ENCODE measurements at places on chromosomes 6 and 20.

DNA sequence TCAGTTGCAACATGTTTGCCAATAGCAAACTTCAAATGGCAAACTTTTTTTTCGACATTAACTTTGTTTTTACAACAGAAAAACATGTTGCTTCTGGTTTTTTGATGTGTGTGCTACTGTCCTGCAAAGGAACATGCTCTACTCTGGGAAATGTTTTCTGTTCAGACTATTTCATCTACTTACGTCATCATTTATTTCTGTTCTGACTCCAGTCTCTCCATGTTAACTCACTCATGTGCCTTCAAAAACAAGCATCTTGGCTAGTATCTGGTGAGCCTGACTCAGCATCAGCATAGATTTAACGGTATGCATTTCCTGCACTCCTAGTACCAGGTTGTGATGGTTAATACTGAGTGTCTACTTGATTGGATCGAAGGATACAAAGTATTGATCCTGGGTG is 36.1 kb upstream of the MAP7 start:
- DNase-seq: no peak
- no peaks in the 10 kb centered on the region for H3K27me3 ChIP-seq
- peaks cover 5% of the 10 kb centered on the region for H3K4me1 ChIP-seq

DNA sequence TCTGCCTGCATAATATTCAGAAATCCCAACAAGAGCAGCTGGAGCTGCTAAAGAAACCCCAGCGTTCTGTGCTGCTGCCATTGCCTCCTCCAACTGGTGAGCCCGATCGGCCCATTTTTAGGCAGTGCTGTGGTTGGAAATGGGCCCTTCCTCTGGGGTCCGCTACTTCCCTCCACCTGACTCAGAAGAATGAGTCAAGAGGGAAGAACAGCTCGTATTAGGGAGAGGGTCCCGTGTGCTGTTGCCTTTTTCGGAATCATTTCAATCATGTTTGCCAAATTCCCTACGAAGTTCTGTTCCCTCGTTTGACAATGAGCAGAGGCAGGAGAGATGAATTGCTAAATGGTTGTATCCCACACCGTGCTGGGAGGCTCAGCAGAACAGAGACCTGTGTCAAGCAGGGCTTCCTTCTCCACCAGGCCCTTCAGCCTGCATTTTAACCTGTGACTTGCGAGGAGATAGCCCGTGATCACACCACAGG is 38.4 kb downstream of the THBS2 start:
- no peaks in the 10 kb centered on the region for H3K36me3 ChIP-seq
- no peak for DNase-seq
- no peak overlapping the region for H3K4me3 ChIP-seq
- H3K27me3 ChIP-seq: no peaks in the 10 kb centered on the region

GRCh38 chr20:41336711-41337492 is 3.7 kb upstream of the LPIN3 start:
- peaks cover 5% of the 10 kb centered on the region for H3K4me1 ChIP-seq
- H3K27me3 ChIP-seq: no peaks in the 10 kb centered on the region
- DNase-seq: no peak
- no peaks in the 10 kb centered on the region for H3K36me3 ChIP-seq
- H3K27ac ChIP-seq: no peak overlapping the region
- H3K4me3 ChIP-seq: no peak overlapping the region

GRCh38 chr6:24113891-24114290 is 12.1 kb upstream of the NRSN1 start:
- DNase-seq: no peak
- no peaks in the 10 kb centered on the region for H3K27me3 ChIP-seq
- H3K27ac ChIP-seq: no peak overlapping the region
- H3K4me1 ChIP-seq: no peaks in the 10 kb centered on the region
- no peaks in the 10 kb centered on the region for H3K36me3 ChIP-seq

DNA sequence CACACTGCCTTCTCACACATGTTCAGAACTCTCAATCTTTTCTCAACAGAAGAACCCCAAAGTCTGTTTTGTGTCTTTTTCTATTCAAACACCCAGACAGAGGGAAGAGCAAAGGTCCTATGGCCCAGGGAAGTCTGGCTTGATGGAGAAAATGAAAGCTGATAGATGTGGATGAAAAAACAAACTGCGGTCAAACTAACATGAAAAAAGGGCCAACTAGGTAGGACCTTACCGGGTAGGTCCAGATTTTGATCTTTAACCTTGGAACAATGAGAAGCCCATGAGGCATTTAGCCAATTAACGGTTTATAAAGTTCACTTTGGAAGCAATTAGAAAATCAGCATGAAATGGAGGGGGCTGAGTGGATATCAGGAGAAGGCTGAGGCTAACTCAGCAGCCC is 507.7 kb upstream of the SLC35B3 start:
- H3K27ac ChIP-seq: no peak overlapping the region
- no peak for DNase-seq
- H3K36me3 ChIP-seq: no peaks in the 10 kb centered on the region
- H3K27me3 ChIP-seq: no peaks in the 10 kb centered on the region
- H3K4me3 ChIP-seq: no peak overlapping the region
- no peaks in the 10 kb centered on the region for H3K4me1 ChIP-seq

- DNase-seq: no peak
- peaks cover 6% of the 10 kb centered on the region for H3K4me1 ChIP-seq
- H3K36me3 ChIP-seq: no peaks in the 10 kb centered on the region
- no peak overlapping the region for H3K27ac ChIP-seq
These were observed 145.1 kb downstream of the PREX1 start for GRCh38 chr20:48682529-48683363.

DNA sequence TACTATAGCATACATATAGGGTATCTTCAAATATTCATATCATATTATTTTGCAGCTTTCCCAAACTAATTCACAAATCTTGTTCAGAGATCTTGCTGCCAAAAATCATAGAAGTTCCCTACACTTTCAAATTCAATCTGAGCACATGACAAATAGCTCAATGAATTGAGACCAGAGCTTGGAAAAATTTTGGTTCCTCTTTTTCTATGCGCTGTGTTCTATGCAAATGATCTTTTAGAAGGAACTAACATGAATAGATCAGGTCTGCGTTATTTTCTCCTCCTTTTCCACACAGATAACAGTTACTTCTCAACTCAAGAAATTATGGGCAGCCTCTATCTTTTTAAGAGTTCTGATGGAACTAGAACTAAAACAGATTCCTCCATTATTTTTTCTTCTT is 316.3 kb downstream of the ARHGAP18 start:
- H3K27ac ChIP-seq: no peak overlapping the region
- DNase-seq: peak; percentile 79
- H3K4me1 ChIP-seq: peaks cover 15% of the 10 kb centered on the region
- H3K36me3 ChIP-seq: no peaks in the 10 kb centered on the region

GRCh38 chr6:159701413-159701999 is 8.5 kb upstream of the SOD2 start:
- peak; percentile 40 for DNase-seq
- 0 out of 2 replicates have a peak overlapping the region, but pooled peaks have one; percentile 5 for H3K4me3 ChIP-seq
- H3K36me3 ChIP-seq: no peaks in the 10 kb centered on the region
- H3K27me3 ChIP-seq: no peaks in the 10 kb centered on the region

DNA sequence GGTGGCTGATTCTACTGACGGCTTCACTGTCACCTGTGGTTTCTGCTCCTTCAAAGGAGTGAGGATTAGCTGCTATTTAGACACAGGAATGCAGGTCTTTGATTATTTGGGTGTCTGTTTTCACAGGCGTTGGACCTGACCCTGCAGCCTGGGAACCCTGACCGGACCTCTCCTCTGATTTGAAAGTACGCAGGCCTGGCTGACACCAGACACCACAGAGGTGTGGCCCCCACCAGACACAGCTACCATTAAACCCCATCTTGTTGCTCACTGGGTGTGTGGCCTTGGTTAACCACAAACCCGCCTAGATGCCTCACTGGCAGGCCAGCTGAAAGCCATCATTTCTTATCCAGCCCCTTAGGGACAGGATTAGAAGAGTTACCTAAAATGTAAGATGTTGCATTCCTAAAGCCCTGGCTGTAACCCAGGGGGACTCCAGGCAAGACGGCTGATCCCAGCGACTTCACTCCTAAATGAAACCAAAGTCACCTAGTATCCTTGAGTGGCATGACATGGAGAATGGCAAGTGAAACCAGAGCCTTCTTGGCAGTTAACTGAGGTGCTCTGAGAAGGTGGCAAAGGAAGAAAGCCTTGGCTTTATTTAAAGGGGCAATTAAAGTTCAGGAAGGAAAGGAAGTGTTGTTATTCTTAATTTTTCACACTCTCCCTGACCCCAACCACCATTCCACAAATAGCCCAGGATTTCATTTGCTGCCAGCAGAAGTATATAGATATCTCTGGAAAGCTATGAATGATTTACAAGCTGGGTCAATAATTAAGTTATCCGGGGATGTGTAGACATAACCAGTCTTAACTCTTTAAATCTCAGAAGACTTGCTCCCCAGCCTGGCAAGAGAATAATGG is 169.9 kb downstream of the QRSL1 start:
- no peaks in the 10 kb centered on the region for H3K27me3 ChIP-seq
- no peak overlapping the region for H3K27ac ChIP-seq
- H3K4me3 ChIP-seq: no peak overlapping the region
- DNase-seq: no peak

DNA sequence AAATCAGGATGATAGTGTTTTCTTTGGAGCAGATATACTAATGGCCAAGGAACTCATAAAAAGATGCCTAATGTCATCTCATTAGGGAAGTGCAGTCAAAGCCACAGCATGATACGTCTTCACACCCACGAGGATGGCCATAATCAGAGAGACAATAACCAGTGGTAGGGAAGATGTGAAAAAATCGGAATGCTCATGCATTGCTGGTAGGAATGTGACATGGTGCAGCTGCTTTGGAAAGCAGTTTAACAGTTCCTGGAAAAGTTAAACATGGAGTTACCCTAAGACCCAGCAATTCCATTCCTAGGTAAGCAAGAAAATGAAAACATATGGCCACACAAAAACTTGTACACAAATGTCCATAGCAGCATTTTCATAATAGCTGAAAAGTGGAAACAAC is 29.9 kb downstream of the BCAS1 start:
- H3K4me3 ChIP-seq: no peak overlapping the region
- H3K36me3 ChIP-seq: no peaks in the 10 kb centered on the region
- H3K4me1 ChIP-seq: no peaks in the 10 kb centered on the region
- no peaks in the 10 kb centered on the region for H3K27me3 ChIP-seq
- H3K27ac ChIP-seq: no peak overlapping the region
- DNase-seq: no peak
